ENCODE measurements at places on chromosomes 4 and X.

GRCh38 chrX:150648296-150648940 lies 44.8 kb upstream of the MTMR1 start:
- DNase-seq, result no peak

GRCh38 chr4:6760865-6761264 lies 21.7 kb upstream of the KIAA0232 start:
- DNase-seq, result no peak

DNA sequence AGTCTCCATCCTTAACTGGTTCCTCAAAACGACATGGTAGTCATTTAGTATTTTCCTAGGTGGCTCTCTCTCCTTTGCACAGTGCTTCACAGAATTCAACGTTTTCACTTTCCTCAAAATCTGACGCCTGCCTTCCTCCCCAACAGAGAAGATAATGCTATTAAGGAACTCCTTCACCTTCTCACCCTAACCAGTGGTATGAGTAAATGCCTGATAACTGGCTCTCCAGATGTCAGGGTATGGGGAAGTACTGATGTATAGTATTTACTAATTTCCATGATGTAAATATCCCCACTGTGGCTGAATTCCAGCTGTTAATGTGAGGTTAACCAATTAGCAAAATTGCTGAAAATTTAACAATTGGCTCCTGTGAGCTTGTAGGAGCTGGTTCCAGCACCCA lies 28.8 kb upstream of the NSUN7 start:
- DNase-seq, result no peak

GRCh38 chr4:146112389-146112788 lies 63.1 kb upstream of the LSM6 start:
- no peak for DNase-seq

- no peak for DNase-seq
Measured at GRCh38 chr4:2426711-2427275, 8.0 kb downstream of the CFAP99 start.

GRCh38 chrX:8037593-8038348 lies 110.6 kb upstream of the PNPLA4 start:
- DNase-seq, result no peak

Measured in activated T-helper 1 cell treated with anti-CD3 and anti-CD28 coated beads, Interleukin-2, amount 50 U/mL, for 16 hours (primary cell).